Right renal pelvis (tissue), 4 donors: ENCODE measurements at places on chromosomes 2 and 18.

- no peak for DNase-seq
These were observed 209.0 kb upstream of the VWC2L start for GRCh38 chr2:214201892-214202291.

GRCh38 chr2:200578778-200579177, 7.0 kb upstream of the AOX1 start:
- no peak for DNase-seq

DNA sequence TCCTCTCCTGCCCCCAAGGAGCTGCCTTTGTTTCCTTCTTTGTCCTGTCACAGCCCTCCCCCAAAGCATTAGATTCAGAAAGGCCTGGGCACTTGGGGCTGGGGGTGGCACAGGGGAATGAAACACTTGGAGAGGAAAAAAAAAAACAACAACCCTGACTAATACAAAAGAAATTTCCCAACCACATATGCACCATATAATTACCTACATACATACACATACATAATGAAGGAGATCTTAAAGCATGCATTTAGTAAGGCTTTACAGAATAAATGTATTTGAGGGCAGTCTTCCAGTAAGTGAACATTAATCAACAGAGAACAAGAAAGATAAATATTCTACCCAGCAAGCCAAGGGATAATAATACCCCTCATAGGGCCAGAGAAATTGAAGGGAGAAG, 70.0 kb upstream of the PPP1CB start:
- no peak for DNase-seq

DNA sequence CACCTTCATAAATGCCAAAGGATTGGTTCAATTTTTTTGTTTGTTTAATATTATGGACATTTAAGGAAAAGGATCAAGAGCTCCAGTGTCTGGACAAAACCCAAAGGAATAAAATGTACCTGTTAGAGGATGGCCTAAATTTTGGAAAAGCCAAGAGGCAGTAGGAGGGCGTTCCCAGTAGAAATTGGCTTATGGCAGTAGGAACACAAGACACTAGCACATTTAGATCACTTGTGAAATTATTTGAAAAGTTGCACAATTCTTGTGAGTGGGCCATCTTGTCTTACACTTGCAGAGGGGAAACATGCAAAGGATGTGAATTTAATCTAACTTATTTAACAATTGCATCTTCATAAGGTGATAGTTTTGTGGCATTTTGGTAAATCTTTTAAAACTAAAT, 3.2 kb downstream of the BZW1 start:
- no peak for DNase-seq

DNA sequence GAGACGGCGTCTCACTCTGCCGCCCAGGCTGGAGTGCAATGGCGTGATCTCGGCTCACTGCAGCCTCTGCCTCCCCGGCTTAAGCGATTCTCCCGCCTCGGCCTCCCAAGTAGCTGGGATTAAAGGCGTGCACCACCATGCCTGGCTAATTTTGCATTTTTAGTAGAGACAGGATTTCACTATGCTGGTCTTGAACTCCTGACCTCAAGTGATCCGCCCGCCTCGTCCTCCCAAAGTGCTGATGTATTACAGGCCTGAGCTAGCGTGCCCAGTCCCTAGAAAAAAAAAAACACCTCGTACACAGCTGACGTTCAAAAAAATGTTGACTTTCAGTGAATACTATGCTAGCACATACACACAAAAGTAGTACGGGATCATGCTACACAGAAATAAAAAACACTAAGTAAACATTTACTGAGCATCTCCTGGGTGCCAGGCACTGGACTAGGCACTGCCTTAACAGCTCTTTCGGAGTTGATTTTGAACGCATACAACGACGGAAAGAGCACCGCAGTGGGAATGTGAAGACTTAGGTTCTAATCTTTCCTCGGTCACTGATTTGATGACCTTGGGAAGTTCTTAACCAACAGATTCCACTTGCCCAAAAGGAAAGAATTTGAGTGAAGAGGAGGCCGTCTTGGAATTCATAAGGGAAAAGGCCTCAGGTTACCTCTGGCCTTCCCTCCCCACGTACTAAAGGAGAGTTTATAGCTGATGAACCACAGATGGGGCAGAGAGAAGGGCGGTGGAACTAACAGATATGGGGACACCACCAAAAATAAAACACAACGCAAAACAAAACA, 1.1 kb downstream of the DNAJC27 start:
- peak; percentile 33 for DNase-seq

GRCh38 chr2:36337354-36337753, 18.2 kb upstream of the CRIM1 start:
- DNase-seq: no peak

DNA sequence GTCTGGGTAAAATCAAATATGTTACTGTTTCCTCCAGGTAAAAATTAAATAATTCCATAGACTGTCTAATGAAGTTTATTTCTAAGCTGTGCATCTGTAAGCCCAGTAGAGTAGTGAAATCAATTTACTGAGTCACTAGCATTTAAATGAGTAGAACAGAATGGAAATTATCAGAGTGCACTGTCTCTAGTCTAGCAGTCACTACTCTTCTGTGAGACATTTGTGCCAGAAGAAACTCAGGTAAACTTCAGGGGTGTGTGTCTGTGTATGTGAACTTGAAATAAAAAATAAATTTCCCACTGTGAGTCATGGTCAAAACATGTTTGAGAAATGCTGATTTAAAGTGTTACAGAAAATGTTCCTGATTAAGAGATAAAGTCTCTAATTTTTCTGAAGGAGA, 146.4 kb downstream of the RIF1 start:
- DNase-seq: no peak

- DNase-seq: no peak
These were observed 49.0 kb downstream of the PRKCE start for GRCh38 chr2:45700407-45701013.

- DNase-seq: no peak
These were observed 19.8 kb downstream of the DTNA start for GRCh38 chr18:34729740-34730355.

- DNase-seq: no peak
These were observed 123.1 kb upstream of the CAB39 start for GRCh38 chr2:230589497-230590015.

DNA sequence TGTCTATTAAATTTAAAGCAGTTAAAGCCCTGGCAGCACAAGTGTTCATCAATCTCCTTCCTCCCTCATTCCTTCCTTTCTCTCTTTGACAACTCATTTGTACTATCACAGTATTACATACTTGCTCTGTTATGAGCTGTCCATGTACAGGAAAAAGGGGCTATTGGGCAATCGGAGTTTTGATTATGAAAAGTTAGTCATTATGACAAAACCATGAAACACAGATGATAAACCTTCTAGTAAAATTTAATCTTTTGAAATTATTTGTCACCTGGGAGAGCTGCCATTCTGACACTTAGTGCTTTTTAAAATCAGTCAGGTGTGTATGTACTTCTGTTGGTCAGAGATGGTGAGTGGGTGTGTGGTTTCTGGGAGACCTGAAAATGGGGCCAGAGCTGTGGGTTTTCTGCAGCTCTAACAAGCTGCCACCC, 39.4 kb downstream of the MAP4K4 start:
- DNase-seq: no peak

DNA sequence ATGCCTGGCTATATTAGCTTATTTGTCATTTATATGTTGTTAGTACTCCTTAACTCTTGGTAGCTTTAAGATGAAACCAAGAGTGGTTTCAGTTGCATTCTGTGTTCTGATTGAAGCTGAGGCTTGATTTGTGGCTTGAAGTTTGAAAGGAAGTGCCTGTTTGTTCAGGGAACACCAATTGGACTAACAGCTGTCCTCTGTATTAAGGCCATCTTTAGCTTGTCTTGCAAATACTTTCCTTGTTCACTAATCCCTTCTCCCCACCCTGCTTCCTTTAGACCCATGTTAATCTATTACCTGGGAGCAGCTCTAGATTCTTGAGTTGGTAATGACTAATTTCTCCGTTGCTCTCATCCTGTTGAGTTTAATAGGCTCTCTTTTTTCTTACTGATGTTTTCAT, 13.4 kb downstream of the ITGA6 start:
- no peak for DNase-seq

GRCh38 chr2:203905656-203906055, 30.9 kb upstream of the ICOS start:
- DNase-seq: no peak

- DNase-seq: no peak
These were observed 6.9 kb downstream of the ALLC start for GRCh38 chr2:3664925-3665324.

DNA sequence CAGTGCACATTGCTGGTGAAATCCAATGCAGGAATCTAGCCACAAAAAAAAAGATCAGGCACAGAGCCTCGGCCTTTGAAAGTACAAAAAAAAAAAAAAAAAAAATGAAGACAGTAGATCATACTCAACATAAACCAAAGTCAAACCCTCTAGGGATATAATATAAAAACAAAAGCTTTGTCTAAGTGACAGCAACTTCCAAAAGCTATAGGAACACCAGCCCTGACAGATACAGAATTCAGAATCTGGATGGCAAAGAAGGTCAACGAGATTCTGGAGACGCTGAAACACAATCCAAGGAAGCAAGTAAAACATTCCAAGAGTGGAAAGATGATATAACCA, 54.0 kb upstream of the SCN1A start:
- DNase-seq: no peak

GRCh38 chr2:190301032-190301431, 18.6 kb downstream of the HIBCH start:
- no peak for DNase-seq

DNA sequence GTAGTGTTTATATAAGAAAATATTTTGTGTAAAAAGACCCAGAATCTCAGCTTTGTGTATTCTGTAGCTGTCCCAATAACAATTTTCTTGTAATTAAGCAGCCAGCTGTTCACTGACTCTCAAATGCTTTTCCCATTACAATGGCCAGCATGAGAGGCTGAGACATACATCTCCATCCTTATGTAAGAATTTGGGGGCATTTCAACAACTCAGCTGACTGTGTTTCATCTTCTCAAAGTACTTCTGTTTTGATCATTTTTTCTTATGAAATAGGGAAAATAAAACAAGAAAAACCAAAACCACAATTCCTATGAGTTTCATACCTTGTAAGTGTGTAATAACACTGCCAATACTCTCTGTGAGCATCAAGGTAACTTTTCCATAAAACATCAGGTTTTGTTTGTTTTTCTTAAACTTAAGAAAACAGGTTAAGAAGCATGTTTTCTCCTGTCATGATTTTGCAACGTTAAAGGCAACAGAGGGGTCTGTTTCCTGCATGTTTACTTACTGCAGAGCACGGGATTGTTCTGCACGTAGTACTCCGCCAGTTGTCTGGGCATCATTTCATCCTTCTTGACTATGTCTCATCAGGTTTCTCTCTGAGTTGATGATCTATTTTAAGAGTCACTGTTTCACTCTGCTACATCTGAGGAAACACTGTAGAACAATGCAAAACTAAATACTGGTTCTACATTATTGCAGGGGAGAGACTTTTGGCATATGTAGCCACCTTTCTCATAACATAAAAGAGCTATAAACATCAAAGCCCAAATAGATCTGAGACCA, 62.9 kb upstream of the CYRIA start:
- no peak for DNase-seq

DNA sequence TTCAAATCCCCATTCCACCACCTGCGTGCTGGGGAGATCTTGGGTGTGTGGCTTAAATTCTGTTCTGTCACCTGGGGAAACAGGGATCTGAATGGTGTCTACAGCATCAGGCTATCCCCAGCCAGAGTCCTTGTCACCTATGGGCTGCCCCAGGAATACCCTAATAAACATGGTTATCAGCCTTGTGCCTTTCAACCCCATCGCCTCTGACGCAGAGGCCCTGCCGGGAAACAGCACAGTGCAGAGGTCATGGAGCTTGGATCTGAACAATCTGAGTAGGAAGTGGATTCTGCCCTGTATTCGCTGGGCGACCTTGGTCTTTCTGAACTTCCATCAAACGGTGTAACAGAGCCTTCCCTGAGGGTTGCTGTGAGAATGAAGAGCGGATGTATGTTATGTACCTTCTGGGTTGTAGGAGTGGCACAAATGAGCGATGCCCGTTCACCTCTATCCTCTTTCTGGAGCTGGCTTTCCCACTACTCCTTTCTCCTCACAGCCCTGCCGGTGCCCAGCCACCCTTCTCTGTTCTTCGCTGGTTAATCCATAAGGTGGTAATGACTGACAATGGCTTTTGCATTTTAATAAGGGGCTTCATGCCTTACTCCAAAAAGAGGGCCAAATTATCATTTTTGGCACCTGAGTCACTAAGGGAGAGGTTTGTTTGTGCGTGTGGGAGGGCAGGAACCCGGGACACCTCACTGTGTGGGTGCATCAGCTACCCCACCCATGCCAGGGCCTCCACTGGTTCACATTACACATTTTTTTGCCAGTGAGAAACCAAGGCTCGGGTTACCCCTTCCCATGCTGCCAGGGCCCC, 256.5 kb downstream of the MYCN start:
- no peak for DNase-seq

DNA sequence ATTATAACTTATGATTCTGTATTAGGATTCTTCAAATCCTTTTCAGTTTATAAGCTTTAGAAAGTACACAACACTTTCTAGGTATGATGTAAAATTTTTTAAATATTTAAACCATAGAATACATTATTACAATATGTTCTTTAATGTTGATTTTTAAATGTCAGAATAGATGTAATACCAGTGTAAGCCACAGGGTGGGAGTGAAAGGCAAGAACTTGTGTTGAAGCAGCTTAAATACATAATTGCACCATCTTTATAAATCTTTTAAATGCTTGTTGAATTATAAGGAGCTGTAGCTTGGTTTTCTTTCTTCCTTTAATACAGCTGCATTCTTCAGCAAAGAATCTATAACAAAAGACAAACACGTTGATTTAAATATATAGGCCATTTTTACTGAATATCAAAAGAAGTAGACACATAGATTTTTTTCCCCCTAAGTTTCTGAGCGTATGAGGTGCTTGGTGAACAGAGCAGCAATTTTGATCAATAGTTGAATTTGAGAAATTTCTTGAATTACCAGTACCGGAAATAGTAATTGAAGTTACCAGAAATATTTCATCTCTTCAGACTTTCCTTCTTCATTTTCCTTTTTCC, 63.0 kb downstream of the TANK start:
- no peak for DNase-seq

GRCh38 chr2:109020217-109020637, 31.2 kb upstream of the EDAR start:
- DNase-seq: no peak

GRCh38 chr2:138564586-138565229, 63.1 kb downstream of the SPOPL start:
- no peak for DNase-seq

GRCh38 chr2:156411835-156412234, 24.3 kb upstream of the GPD2 start:
- no peak for DNase-seq

- DNase-seq: no peak
These were observed 620 bp upstream of the SLC9A2 start for GRCh38 chr2:102618452-102619413.
